PC-3 (cell line): ENCODE measurements at places on chromosomes 13 and 19. TPM values are rescaled to one million over a fixed set of nuclear protein-coding genes. Genes with fewer than 3 reads are reported as not detected.

DNA sequence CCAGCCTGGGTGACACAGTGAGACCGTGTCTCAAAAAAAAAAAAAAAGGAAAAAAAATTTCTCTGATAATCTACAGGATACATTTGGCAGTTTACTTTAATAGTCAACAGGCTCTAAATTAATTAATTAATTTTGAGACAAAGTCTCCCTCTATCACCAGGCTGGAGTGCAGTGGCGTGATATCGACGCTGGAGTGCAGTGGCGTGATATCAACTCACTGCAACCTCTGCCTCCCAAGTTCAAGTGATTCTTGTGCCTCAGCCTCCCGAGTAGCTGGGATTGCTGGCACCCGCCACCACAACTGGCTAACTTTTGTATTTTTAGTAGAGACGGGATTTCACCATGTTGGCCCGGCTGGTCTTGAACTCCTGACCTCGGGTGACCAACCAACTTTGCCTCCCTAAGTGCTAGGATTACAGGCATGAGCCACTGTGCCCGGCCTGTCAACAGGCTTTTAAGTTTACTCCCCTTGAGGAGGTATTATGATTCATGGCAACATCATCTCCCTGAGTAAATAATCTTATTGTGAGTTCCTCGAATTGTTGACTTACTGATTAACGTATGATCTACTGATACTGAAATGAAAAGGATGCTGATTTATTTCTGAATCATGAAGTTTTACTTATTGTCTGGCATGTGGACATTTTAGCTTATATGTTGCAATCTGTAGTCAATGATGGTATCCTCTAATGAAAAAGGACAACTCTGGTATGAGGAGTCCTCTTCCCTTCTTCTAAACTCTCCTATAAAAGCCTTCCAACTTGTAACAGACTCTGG lies 21.3 kb upstream of the MTRF1 start:
- DNase-seq = peak; percentile 95
- no peaks in the 10 kb centered on the region for H3K36me3 ChIP-seq
- no peak overlapping the region for H3K4me3 ChIP-seq
- H3K27me3 ChIP-seq = no peaks in the 10 kb centered on the region
- H3K27ac ChIP-seq = peak overlapping the region; percentile 96

DNA sequence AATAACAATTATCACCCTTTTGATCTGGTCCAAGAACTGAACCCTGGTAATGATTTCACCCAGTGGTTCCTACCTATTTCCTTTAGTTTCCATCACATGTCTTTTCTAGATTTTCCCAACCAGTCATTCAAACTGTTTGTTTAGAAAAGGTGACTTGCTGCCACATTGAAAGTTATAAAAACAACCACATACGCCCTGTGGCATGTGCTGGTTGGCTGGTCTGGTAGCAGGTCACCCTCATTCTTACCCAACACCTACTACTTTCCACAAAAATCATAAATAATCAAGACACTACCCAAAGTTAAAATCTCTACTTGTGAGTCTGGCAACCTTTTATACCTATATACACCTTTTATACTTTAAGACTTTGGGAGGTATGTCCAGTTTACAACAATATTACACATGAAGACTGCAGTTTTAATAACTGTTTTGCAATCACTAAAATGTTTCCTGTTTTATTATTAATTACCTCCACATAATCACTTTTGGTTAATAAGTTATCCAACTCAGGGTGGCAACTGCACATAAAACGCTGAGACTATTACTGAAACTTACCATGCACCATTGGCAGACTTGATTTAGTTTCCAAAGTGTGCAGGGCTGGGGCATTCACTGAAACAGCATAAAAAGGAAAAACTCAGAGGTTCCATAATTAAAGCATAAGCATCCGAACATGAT lies 38.9 kb downstream of the DZIP1 start:
- peaks cover 25% of the 10 kb centered on the region for H3K4me1 ChIP-seq
- H3K27ac ChIP-seq = no peak overlapping the region
- no peaks in the 10 kb centered on the region for H3K36me3 ChIP-seq
- H3K27me3 ChIP-seq = no peaks in the 10 kb centered on the region

- no peaks in the 10 kb centered on the region; the same call in 1 of the 2 replicates for H3K36me3 ChIP-seq
- H3K27me3 ChIP-seq = no peaks in the 10 kb centered on the region
- no peak for DNase-seq
- H3K4me3 ChIP-seq = peak overlapping the region; percentile 41; the same call in 1 of the 2 replicates
- H3K4me1 ChIP-seq = 0 out of 2 replicates have a peak, but pooled peaks cover 5% of the 10 kb centered on the region
These were observed 2.5 kb downstream of the LCP1 start for GRCh38 chr13:46179491-46179908.

DNA sequence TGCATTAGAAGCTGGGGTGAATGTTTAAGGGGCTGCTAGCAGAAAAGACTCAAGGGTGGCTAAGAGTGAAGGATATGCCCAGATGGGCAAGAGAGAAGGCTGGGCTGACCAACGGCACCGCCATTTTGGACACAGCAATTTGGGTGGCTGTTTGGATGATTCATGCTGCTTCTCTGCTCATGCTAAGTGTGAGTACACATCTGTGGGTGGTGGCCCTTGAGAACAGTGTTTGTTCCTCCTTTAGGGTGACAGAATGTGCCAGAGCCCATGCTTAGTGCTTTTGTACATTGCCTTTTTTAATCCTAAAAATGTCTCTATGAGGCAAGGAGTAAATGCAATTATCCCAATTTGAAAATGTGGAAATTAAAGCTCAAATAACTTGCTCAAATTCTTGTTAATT lies 9.8 kb downstream of the CBY2 start:
- DNase-seq = no peak
- no peak overlapping the region for H3K27ac ChIP-seq
- no peak overlapping the region for H3K4me3 ChIP-seq
- no peaks in the 10 kb centered on the region for H3K27me3 ChIP-seq
- H3K4me1 ChIP-seq = no peaks in the 10 kb centered on the region

DNA sequence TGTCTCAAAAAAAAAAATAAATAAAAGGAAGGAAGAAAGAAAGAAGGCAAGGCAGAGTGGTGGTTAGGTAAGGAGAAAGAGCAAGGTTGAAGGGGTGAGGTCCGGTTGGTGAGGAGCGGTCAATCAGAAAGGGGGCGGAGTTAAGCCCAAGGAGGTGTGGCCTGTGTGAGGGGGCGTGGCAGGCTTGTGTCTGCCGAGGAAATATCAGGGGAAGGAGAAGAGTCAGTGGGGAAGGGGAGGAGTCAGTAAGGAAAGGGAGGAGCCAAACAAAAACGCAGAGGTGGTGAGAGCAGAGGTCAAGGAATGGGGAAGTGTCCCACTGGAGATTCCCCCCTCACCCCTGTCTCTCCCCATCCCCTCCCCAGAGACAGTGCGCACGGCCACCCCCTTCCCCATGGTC lies 5.9 kb downstream of the CACNG7 start:
- no peaks in the 10 kb centered on the region for H3K36me3 ChIP-seq
- peaks cover 21% of the 10 kb centered on the region for H3K27me3 ChIP-seq
- H3K27ac ChIP-seq = no peak overlapping the region
- no peak overlapping the region for H3K4me3 ChIP-seq
- DNase-seq = no peak

The KLF2 gene
- total RNA-seq = 4.8 and 6.6 TPM in 2 replicates

The CYP4F12 gene
- total RNA-seq = not detected in 2 replicates

The DCLK1 gene
- 0.12 TPM in 1 of 2 replicates, not detected in the other for total RNA-seq
